WTC11 (cell line): ENCODE measurements at places on chromosomes 6 and 20. TPM values are rescaled to one million over a fixed set of nuclear protein-coding genes. Genes with fewer than 3 reads are reported as not detected.

Gene AGPAT4
- total RNA-seq: 19.7 to 27.4 TPM (median 25.3 TPM) in 3 replicates

Gene BHLHE23
- total RNA-seq: 0.57 to 1.3 TPM (median 0.66 TPM) in 3 replicates

GRCh38 chr6:135181333-135182070 is 394 bp downstream of the MYB start:
- peaks cover 42% of the 10 kb centered on the region for H3K27me3 ChIP-seq
- peak; percentile 25 for DNase-seq
- peaks cover 4% of the 10 kb centered on the region; the same call in 1 of the 2 replicates for H3K36me3 ChIP-seq
- H3K4me1 ChIP-seq: peaks cover 18% of the 10 kb centered on the region

DNA sequence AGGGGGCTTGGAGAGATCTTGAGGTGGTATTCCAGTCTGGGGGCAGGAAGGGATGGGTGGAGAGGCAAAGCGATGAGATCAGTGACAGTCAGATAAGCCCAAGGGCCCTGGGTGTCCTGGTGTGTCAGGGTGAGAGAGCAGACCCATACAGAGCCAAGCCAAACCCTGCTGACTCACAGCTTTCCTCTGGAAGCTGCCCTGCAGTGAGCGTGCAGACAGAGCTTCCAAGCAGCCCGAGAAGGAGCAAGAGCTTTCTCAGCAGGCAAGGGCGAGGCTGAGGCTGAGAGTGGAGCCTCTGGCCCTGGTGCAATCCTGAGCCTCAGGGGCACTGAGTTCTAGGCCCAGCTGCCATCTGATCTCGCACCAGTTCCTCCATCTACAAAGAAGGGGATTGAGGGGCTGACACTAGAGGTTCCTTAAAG is 91.1 kb upstream of the HIVEP1 start:
- no peaks in the 10 kb centered on the region for H3K36me3 ChIP-seq
- no peak for DNase-seq
- no peaks in the 10 kb centered on the region for H3K27me3 ChIP-seq
- H3K4me3 ChIP-seq: no peak overlapping the region
- H3K27ac ChIP-seq: no peak overlapping the region
- peaks cover 31% of the 10 kb centered on the region for H3K4me1 ChIP-seq

GRCh38 chr20:61587036-61587435 is 335.0 kb downstream of the CDH4 start:
- H3K27me3 ChIP-seq: peaks cover 23% of the 10 kb centered on the region
- no peak for DNase-seq
- no peak overlapping the region for H3K4me3 ChIP-seq
